ENCODE measurements at places on chromosomes 2 and 18.

- no peak overlapping the region for H3K27ac ChIP-seq
- H3K4me1 ChIP-seq, result no peaks in the 10 kb centered on the region
- no peaks in the 10 kb centered on the region for H3K36me3 ChIP-seq
- no peak for DNase-seq
Measured at GRCh38 chr18:73124175-73124574, 256.4 kb upstream of the NETO1 start.

DNA sequence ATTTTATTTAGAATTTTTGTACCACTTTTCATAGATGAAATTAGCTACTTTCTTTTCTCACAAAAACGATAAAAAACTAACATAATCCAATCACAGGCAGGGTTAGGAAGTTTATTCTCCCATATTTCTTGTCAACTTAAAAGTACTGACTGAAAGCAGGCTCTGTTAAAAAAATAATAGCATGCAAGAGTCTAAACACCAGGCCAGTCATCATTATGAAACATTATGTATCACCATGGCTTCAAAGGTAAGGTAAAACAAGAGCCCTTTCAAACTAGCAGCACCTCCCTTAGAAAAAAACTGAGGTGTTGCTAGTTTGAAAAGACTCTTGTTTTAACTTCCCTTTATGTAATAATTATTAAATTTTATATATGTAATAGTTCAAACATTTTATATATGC is 848.0 kb downstream of the RNF144A start:
- H3K4me3 ChIP-seq, result no peak overlapping the region
- no peaks in the 10 kb centered on the region for H3K27me3 ChIP-seq
- no peaks in the 10 kb centered on the region for H3K4me1 ChIP-seq
- no peak for DNase-seq
- H3K36me3 ChIP-seq, result no peaks in the 10 kb centered on the region

DNA sequence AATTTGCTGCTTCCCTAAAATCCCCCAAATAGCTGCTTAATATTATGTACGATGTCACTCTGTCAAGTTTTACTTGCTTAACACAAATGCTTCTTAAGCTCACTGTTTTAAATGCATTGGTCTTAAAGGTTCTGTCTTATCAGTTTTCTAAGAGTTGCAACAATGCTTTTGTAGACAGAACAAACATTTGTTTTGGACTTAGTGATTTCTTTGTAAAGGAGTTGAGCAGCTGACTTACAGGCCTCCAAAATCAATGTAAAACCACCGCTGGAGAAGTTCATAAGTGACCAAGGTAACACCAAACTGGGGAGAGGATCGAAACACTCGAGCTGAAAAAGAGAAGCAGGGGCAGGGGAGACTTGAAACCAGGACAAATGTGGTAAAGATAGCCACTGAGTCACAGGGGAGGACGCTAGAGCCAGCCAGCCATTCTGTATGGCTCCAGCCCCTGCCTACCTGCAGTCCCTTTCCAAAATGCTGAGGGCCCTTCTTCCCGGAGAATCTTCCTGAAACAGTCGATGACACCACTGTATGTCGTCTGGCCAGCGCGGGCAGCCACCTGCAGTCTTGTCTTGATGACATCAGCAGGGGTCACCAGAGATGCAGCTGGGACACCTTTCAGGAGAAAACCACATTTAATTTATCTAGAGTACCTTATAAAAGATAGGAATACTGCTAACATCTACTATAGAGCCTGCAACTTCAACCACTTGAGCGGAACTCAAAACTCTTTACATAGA is 100.2 kb downstream of the DYNC1I2 start:
- H3K36me3 ChIP-seq, result no peaks in the 10 kb centered on the region
- no peaks in the 10 kb centered on the region for H3K27me3 ChIP-seq
- no peak overlapping the region for H3K4me3 ChIP-seq
- H3K27ac ChIP-seq, result no peak overlapping the region

DNA sequence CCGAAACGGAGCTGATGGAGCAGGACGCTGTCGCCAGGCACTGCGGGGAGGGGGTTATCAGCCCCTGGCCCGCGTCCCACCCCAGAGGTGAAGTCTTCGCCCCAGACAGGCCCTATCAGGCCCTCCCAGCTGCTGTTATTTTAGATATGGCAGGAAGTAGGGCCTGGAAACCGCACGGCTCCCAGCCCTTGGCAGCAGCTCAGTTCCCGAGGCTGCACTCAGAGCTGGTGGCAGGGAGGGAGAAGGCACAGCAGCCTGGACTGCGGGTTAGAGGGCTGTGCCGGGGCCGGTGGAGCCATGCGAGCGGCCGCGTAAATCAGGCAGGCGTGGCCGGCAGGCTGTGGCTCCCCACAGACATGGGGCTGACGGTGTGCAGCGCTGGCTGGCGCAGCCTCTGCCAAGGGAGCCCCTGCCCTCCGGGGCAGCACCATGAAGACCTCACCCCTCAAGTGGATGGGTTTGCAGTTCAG is 111.4 kb downstream of the NFATC1 start:
- no peaks in the 10 kb centered on the region for H3K27me3 ChIP-seq
- H3K36me3 ChIP-seq, result no peaks in the 10 kb centered on the region
- no peaks in the 10 kb centered on the region for H3K4me1 ChIP-seq
- no peak overlapping the region for H3K27ac ChIP-seq
- no peak overlapping the region for H3K4me3 ChIP-seq

DNA sequence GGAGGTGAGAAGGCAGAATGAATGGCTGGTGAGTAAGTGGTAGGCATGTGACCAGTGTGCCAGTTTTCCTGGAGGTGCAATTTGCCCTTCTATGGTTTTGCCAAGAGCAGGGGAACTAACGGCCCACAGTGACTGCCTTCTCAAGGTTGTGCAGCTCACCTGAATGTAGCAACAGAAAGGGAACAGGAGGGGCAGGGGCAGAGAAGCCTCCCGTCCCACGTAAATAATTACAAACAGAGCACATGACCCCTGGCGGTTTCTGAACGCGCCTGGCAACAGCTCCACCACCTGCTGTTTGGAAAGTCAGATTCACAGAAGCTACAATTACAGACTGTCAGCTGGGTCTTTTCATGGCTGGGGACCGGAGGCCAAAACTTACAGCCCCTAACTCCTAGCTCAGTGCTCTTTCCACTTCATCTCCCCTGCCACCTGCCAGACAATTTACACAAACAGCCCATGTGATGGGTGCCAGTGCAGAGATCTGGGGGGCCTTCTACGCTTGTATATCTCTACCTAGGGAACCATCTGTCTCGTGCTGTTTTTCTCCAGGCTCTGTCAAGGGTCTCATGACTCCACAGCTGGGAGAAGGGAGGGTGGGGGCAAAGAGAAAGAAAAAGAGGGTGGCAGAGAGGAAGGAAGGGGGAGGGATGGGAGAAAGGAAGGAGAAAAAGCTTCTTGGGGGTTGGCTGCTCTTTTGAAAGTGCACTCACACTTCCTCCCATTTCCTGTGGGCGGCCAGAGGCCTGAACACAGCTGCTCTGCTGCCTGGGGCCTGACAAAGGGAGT is 69.6 kb downstream of the POLR1A start:
- H3K4me3 ChIP-seq, result no peak overlapping the region
- no peaks in the 10 kb centered on the region for H3K4me1 ChIP-seq
- H3K36me3 ChIP-seq, result peaks cover 4% of the 10 kb centered on the region
- DNase-seq, result no peak
- no peak overlapping the region for H3K27ac ChIP-seq

DNA sequence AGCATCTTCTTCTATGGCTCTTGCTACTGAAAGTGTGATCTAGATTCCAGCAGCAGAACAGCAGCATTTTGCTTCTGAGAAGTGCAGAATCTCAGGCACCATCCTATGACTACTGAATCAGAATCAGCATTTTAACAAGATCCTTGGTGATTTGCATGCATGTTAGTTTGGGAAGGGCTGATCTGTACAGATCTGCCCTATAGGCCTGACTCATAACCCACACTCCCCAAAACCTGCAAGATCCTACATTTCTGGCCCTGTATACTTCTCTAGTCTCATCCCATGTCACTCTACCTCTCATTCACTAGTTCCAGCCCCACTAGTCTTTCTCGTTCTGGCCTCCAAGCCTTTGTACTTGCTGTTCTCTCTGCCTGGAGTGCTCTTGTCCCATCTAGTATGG is 15.7 kb upstream of the DARS1 start:
- no peak for DNase-seq
- H3K27ac ChIP-seq, result no peak overlapping the region
- H3K4me1 ChIP-seq, result no peaks in the 10 kb centered on the region
- no peaks in the 10 kb centered on the region for H3K36me3 ChIP-seq

GRCh38 chr18:44765456-44765855 is 84.8 kb downstream of the SETBP1 start:
- H3K27me3 ChIP-seq, result no peaks in the 10 kb centered on the region
- H3K4me3 ChIP-seq, result no peak overlapping the region
- no peak overlapping the region for H3K27ac ChIP-seq
- H3K36me3 ChIP-seq, result no peaks in the 10 kb centered on the region
